T47D (cell line): ENCODE measurements at places on chromosomes 6 and 20.

DNA sequence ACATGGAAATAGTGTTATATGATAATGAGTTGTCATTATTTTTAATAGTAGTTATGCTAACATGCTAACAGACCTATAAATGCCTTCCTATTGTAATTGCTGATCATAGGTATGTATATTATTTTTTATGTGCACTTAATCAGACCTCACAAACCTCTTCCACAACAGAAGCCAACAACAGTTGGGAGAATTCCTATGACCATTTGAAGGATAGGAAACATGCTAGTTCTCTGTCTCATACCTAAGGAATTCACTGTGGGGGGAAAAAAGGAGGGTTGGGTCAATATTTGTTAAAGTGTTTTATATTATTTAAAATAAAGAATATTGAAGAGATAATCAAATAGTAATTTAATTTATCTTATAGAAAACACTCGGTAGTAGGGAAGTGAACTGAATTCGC, 990.9 kb downstream of the EPHA7 start:
- no peak for DNase-seq

- peak; percentile 8 for DNase-seq
Observed at GRCh38 chr6:83055366-83055964, 10.2 kb downstream of the UBE3D start.

DNA sequence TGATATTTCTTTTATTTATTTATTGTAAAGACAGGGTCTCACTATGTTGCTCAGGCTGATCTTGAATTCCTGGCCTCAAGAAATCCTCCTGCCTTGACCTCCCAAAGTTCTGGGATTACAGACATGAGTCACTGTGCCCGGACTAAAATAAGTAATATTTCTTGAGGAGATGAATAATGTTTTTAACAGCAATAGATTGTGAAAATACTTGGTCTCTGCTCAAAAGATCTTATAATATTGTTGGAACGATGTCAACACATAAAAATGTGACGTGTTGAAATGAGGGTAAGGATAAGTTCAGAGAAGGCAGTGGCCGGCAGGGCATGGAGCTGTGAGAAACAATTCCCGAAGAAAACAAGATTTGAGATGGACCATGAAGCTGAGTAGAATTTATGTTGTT, 178.7 kb downstream of the GJA1 start:
- no peak for DNase-seq

DNA sequence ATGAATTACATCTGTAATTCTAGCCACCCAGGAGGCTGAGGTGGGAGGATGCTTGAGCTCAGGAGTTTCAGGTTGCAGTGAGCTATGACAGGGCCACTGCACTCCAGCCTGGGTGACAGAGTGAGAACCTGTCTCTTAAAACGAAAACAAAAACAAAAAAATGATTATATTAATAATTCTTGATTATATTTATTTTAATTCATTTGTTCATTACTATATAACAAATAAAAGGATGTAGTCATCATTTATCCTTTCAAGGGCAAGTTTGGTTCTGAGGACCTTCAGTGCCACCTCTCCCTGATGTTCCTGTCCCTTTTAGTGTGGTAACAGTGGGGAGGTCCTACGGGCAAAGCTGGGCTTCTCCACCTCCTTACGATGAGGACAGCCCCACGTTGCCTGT, 167.1 kb upstream of the SCGN start:
- no peak for DNase-seq

DNA sequence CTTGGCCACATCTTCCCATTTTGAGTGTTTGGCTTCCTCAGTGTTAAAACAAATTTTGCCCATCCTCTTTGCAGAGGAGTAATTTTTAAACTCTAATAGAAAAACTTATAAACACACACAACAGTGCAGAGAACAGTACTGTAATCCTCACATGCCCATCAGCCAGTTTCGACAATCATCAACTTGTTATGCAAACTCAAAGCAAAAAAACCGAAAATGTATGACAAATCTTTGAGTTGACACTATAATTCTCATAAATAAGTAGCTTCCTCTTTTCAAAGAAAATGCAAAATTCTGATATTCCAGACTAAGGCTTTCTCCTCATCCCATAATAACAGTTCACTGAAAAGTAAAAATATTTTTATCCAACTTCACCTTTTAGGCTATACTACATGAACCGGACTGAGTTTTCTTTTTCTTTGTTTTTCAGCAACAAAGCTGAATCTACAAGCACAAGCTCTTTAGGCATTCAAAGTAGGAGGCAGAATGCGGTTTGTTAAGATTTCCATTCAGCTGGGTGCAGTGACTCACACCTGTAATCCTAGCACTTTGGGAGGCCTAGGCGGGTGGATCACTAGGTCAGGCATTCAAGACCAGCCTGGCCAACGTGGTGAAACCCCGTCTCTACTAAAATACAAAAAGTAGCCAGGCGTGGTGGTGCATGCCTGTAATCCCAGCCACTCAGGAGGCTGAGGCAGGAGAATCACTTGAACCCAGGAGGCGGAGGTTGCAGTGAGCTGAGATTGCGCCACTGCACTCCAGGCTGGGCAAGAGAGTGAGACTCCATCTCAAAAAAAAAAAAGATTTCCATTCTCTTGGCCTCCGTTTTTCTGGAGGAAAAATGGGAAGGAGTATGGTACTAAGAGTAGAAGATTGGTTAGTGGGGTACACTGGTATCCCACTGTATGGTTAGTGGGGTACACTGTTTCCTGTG, 74.8 kb downstream of the GCNT2 start:
- no peak for DNase-seq

- no peak for DNase-seq
Observed at GRCh38 chr6:91097364-91097763, 510.5 kb upstream of the MAP3K7 start.
